ENCODE measurements at places on chromosomes 7 and 10.
A peak's percentile ranks its signal among the peaks of the same experiment; 100 is the strongest.

DNA sequence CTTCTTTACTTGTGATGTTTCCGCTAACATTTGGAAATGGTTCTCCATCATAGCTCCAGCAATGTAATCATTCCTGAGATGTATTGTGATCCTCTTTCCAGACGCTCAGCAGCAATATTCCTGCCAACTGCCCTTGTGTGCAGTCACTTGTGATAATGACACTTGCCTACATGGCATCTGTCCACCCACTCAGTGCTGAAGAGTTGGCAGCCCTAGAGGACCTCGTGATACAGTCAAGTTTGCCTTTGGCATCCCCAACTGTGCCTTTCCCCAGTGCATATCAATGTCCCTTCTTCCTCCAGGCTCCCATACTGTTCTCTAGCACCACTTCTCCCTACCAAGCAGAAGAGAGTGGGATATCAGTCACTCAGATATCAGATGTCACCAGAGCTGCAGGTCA is 64.9 kb downstream of the MYOF start:
- no peak for DNase-seq

DNA sequence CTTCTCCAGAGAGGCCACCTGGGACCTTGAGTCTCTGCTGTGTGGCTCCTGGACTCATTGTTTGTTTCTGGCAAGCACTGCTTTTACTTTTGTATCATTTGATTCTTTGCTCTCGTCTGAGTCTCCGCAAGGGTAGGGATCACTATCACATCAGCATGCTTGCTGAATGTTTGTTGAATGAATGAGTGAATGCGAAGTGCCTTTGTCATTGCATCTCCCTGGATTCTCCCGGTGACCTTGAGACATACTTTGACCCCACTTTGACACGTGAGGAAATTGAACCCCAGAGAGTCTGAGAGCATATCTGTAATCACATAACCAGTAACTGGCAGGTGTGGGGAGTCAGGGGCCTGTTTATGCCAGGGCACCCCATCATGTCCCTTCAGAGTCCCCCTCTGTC is 92.8 kb downstream of the ZMIZ1 start:
- no peak for DNase-seq

DNA sequence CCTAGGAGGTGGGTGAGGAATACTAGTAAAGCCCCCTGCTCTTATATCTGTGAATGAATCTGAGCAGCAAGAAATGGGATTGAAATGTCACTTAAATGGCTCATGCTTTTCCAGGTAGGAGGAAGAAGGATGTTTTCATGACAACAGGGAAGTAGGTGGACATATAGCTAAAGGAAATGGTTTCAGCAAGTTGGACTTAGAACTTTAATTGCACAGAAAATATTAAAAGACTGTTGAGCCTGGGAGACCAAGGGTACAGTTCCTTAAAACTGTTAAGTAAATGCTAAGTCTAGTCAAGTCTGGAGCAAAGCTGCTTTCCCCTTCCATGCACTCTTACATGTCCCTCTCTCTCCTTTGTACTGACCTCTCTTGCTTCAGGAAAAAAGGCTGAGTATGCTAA is 301.3 kb downstream of the HGF start:
- no peak for DNase-seq

GRCh38 chr10:110600487-110601101 is 33.1 kb downstream of the SMC3 start:
- peak; percentile 85 for DNase-seq

GRCh38 chr10:79244841-79245504 is 102.3 kb upstream of the PPIF start:
- DNase-seq = peak; percentile 28

- no peak for DNase-seq
Measured at GRCh38 chr10:127073666-127074065, 122.7 kb downstream of the INSYN2A start.

GRCh38 chr7:13627455-13627854 is 362.0 kb downstream of the ETV1 start:
- DNase-seq = no peak

DNA sequence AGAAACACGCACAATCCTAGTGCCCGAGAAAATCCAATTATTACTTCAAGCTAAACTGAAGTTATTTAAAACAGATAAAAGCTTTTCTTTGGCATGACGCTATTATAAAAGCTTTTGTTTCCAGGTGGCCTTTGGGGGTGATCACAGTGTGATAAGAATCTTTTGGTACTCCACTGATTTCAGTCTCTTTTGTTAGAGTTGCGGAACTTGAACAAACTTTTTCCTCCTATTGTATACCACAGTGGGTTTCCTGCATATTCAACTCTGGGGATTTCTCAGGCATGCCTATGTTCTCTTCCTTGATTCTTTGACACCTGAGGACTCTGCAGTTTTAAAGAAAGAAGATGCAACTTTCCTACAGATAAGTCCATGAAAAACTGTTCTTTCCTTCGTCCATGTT is 99.7 kb upstream of the PITRM1 start:
- DNase-seq = no peak

DNA sequence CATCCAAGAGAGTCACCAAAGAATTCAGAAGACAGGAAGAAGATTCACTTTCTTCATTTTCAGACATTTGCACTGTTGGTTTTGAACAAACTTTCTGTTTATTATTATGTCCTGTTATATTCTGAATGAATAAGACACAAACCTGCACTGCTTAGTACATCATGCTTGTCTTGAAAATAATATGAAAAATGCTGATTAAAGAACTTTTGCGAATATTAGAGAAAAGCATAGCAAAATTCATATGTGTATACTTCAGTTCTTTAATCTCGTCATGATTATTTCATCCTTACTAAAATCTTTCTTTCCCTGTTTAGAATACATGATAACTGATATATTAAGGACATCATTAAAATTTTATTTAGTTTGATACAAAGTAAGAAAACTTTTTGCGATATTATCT is 504.1 kb downstream of the POM121L12 start:
- DNase-seq = no peak

DNA sequence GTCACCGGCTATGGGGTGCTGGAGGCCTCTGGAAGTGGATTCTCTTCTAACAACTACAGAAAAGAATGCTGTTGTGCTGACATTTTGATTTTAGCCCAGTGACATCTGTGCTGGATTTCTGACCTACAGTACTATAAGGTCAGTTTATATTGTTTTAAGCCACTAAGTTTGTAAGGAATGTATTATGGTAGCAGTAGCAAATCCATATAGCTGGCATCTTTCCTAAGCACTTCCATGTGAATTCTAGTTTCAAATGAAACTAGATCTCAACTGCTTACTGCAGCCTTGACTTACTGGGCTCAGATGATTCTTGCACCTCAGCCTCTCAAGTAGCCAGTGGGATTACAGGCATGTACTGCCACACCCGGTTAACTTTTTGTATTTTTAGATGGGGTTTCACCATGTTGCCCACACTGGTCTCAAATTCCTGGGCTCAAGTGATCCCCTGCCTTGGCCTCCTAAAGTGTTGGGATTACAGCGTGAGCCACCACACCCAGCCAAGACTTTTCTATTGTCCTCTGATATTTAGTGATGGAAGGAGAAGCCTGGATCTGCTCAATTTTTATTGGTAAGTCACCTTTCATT is 414.0 kb downstream of the PHTF2 start:
- DNase-seq = no peak

- DNase-seq = no peak
Measured at GRCh38 chr10:104076743-104077160, 8.9 kb downstream of the COL17A1 start.

DNA sequence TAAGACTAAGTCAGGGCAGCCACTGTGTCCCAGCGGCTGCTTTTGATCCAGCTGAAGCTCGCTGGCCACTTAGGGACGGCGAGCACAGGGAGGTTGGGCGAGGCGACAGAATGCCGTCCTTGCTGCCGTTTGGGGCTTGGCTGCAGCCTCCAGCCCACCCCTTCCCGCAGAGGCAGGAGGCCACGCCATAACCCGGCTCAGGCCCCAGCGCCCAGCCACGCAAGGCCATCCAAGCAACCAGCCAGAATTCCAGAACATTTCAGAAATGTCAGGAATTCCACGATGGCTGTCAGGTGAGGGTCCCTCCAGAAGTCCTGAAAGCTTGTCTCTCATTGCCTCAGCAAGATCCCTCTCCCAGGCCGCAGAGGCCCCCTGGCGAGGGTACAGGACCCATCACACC is 479.1 kb upstream of the FOXK1 start:
- no peak for DNase-seq

- DNase-seq = no peak
Measured at GRCh38 chr7:20519645-20520044, 95.8 kb upstream of the ABCB5 start.

DNA sequence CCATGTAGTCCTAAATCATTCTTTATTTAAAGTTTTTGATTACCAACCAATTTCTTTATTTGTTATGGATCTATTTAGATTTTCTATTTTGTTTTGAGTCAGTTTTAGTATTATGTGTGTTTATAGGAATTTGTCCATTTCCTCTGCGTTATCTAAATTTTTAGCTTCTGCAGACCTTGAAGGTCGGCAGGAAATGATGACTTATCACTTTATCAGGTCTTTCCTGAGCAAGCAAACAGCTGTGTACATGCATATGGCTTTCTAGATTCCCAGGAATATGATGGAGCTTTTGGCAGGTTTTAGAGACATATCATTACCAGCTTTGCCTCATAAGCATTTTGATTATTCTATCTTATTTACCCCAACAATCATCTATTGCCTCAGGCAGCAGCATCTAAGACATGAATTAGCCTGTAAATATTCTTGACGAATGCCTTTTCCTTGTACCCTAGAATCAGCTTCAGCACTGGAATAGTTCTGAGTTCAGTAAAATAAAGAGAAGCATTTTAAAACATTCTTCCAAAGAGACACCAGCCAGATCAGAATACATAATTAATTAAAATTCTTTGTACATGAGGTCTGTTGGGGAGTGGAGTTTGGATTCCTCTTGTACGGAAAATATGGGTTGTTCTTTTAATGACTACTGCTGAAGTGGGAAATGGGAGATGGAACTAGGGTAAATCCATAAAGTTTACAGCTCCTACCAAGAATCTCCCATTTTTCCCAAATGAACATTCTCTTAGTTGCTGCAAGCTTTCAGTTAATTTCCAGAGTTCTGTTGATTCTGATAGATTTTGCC is 408.8 kb upstream of the SEMA3C start:
- DNase-seq = no peak

GRCh38 chr7:132519936-132520335 is 56.3 kb downstream of the PLXNA4 start:
- DNase-seq = no peak

DNA sequence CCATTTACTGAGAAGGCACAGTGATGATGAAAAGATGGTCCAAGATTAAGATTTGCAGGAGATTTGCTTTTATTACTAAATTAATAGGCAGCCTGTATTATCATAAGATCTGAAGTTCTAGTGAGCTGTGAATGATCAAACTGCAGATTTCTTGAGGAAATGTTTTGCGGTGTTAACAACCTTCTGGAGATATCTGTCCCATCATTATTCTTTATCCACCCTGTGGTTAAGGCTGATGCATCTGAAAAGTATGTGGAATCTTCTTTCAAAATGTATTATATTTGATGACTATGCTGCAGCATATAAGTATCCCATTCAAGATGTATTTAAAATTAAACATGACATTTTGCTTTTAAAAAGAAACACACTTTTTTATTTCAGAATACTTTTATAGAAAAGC is 150.3 kb downstream of the POLR1F start:
- no peak for DNase-seq

DNA sequence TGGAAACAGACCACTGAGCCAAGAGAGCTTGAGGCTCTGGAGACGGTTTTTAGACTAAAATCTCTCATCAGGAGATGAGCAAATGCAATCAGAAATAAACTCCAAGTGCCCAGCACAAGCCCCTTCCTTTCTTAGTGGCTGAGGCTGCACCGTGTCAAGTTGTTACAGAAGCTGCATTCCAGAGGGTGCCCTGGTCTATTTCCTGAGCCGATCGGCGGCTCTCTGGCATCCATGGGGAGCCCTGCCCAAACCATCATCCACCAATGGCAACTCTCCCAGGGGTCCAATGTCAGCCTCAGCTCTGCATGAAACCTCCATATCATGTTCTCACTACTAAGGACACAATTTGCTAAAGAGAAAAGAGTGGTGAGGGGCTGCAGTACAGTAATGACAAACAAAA is 89.6 kb downstream of the SVIL start:
- DNase-seq = no peak

DNA sequence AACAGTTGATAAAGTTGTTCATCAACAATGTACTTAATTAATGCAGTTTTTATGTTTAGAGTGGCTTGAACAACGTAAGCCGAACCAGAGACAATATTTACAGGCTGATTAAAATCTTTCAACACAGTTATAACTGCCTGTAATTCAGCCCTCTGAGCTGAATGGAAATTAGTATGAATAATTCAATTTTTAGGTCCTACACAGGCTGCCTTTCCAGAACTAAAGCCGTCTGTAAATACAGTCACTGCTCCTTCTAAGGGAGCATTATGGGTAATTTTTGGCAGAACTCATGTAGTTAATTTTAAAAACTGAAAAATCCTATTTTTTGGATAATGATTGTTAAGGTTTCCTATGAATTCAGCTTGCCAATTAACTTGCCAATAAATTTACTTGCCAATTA is 2.6 kb upstream of the GIMAP4 start:
- no peak for DNase-seq

DNA sequence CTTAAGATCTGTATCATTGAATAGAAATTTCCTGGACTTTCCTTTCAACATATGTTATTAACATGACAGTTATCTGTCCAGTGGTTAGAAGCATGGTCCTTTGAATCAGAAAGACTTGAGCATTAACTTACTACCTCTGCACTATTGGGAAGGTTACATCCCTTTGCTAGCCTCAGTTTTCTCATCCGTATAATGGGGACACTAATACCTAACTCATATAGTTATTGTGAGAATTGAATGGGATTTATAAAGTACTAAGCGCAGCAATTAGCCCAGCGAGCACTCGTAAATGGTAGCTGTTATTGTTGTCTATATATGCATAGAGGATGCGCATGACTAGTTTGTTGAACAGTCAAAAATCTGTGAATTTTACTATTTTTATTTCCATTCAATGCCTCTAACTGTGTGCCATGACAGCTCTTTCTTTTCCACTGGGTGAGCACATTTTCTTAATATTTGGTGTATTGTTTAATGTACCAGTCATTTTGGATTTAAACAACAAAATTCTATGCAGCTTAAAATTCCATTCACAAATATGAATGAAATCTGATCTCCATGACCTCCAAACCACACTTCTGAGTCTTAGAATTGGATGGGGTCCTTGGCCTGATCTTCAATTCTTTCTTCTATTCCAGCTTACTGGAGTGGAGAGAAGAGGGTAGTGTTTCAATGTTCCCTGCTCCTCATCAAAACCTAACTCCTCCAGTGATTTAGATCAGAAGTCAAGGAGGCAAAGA is 65.0 kb downstream of the CACNB2 start:
- DNase-seq = no peak
